ENCODE measurements at places on chromosomes 7 and 10.
A peak's percentile ranks its signal among the peaks of the same experiment; 100 is the strongest.

DNA sequence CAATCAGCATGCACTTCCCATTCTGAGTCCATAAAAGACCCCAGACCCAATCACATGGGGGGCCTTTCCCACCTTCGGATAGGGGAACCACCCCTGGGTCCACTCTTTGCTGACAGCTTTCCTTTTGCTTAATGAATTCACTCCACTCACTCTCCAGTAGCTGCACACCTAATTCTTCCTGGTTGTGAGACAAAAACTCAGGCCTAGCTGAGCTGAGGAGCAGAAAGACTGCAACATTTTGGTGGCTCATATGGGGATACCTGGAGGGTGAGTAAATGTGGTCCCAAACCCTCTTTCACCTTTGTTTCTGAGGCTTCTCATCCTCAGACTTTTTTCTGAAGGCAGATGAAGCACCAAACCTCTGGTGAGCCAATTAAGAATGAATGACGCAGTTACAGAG is 138.1 kb downstream of the WDR11 start:
- DNase-seq: no peak

- no peak for DNase-seq
These were observed 395 bp downstream of the ZNF487 start for GRCh38 chr10:43437141-43437870.

DNA sequence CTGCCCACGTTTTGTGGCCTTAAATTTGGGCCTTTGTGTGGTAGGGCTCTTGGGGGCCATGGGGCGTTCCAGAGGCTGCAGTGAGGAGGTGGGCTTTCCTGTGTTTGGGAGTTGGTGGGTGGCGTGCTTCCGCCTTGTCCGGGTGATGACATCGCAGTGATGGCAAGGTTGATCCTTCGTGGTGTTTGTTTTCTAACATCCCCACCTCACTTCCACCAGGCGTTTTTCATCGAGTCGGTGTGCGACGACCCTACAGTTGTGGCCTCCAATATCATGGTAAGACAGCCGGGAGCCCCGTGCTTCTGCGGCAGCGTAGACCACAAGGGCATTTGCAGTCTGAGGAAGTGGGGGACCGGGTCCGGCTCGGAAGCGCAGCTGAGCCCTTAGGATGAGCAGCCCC is 14.2 kb downstream of the PFKFB3 start:
- DNase-seq: no peak

DNA sequence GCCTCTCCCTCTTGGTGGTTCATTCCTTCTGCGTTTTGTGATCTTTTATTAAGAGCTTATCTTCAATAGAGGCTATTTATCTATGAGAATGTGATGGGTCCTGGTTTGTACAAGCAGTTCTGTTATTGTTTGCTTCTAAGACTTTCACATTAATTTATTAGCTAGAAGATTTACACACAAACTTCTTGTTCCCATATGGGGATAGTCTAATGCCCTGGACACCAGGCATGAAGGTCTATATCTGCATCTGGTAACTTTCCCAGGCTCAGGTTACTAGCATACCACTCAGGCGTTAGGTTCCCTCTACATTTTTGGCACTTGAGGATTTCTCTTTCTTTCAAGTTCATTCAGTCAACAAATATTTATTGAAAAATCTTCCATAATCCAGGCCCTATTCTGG is 7.7 kb downstream of the XPNPEP1 start:
- no peak for DNase-seq

DNA sequence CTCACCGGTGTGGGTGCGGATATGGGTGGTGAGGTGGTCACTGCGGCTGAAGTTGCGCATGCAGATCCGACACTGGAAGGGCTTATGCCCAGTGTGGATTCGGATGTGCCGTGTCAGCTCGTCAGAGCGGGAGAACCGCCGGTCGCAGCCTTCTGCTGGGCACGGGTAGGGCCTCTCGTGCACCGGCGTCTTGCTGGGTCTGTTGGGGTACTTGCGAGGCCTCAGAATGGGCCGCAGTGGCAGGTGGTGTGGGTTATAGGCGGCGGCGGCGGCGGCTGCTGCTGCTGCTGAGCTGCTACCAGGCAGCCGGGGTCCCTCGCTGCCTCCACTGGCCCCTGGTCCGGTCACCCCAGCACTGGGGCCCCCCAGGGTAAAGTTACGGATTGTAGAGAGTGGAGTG is 2.7 kb downstream of the EGR2 start:
- DNase-seq: no peak

GRCh38 chr10:127406018-127406550 is 143.0 kb upstream of the NPS start:
- no peak for DNase-seq

DNA sequence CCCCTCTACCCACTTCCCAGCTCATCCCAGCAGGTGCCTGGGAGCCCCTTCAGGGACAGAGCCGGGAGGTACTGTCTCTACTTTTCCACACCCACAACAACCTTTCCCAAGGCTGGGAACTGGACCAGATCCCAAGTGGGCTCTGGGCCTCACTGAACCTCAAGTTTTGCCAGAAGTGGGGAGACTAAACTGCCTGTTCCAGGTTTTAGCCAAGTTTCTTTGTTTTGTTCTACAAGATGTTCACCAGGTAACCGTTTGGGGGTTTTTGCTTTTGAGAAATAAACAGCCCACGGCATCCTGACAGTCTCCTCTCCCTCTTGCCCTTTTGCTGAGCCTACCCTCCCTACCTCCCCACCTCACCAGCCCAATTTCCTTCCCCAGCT is 10.6 kb upstream of the EMX2 start:
- DNase-seq: no peak

GRCh38 chr7:120838281-120838682 is 19.7 kb downstream of the TSPAN12 start:
- no peak for DNase-seq

- DNase-seq: peak; percentile 66
These were observed 59.2 kb downstream of the OGDH start for GRCh38 chr7:44665531-44666213.

- peak; percentile 78 for DNase-seq
These were observed 69.7 kb upstream of the PLPP4 start for GRCh38 chr10:120387326-120387725.

DNA sequence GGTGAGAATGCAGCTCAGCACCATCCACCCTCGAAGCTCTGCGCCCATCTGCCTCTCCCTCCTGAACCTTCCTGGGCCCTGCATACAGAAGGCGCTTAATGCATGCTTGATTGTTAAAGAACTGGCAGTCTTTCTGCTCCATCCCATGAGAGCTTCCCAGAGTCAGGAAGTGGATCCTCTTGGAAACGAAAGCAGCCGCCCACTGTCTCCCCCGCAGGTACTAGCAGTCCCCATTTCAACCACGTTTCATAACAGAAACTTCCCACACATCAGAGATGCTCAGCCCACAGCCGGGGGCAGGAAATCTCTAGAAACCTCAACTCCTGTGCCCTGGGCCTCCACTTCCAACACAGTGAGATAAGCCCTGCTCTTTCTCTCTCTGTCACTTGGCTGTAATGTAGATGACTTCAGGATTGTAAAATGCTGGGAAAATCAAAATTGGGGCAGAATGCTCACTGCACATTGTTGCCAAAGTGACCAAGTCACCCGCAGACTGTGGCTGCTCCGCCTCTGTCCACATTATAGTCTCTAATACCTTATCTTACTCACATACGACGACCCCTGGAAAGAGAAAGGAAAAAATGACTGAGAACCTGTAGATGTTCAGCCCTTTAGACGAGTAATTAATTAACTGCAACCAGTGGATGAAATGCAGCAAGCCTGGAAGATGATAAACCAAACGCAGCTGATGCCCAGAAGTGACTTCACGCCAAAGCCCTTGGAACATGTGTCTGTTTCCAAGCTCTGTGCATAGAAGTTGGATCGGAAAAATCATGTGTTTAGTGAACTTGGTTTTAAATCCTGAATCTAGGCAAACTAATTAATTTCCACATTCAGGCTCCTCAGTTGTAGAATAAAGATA is 28.5 kb downstream of the GSDME start:
- peak; percentile 43 for DNase-seq

- no peak for DNase-seq
These were observed 100.8 kb downstream of the SFMBT2 start for GRCh38 chr10:7310076-7310475.

DNA sequence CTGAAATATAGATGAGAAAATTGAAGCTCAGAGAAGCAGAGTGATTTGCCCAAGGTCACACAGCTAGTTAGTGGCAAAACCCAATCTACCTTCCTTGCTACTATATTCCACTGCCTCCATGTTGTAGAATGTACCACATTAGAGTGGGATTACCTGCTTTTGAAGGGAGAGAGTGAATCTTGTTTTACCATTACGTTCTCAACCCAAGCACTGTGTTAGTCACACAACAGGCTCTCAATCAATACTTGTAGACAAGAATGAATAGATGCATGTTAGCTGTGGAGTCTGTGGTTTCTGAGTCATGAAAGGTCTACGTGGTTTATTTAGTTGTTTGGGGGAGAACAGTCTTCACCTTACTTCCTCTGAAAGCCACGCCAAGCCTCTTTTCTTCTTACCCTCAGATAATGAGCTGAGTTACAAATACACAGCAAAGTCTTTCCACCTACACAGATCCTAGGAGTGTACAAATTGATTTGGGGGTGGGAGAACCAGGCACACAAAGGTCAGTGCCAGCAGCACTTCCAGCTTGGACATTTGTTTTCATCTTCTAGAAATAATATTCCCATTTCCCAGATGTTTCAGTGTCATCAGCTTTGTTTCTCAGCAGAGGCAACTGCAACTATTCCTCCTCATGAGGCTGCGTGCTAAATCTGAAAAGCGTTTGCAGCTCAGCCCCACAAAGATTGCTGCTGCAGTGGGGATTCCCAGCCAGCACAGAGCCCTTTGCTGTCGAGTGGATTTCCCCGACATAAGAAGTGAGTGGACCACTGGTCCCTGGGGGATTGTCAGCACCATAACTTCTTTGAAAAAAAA is 71.5 kb upstream of the ADO start:
- peak; percentile 95 for DNase-seq

GRCh38 chr7:37399876-37400421 is 48.7 kb downstream of the ELMO1 start:
- DNase-seq: no peak

DNA sequence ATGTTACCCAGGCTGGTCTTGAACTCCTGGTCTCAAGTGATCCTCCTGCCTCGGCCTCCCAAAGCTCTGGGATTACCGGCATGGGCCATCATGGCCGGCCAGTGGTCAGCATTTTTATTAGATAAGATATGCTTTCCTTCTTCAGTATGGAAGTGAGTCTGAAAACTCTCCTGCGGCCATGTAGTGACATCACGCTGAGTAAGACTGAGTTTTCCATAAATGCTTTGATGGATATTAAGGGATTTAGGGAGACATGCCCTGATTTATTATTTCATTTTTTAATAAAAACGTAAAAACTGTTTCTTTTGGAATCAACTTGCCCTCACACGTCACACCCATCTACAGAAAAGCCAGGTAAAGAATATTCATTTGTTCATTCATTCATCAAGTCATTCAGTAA is 48.4 kb downstream of the DYNC1I1 start:
- no peak for DNase-seq

DNA sequence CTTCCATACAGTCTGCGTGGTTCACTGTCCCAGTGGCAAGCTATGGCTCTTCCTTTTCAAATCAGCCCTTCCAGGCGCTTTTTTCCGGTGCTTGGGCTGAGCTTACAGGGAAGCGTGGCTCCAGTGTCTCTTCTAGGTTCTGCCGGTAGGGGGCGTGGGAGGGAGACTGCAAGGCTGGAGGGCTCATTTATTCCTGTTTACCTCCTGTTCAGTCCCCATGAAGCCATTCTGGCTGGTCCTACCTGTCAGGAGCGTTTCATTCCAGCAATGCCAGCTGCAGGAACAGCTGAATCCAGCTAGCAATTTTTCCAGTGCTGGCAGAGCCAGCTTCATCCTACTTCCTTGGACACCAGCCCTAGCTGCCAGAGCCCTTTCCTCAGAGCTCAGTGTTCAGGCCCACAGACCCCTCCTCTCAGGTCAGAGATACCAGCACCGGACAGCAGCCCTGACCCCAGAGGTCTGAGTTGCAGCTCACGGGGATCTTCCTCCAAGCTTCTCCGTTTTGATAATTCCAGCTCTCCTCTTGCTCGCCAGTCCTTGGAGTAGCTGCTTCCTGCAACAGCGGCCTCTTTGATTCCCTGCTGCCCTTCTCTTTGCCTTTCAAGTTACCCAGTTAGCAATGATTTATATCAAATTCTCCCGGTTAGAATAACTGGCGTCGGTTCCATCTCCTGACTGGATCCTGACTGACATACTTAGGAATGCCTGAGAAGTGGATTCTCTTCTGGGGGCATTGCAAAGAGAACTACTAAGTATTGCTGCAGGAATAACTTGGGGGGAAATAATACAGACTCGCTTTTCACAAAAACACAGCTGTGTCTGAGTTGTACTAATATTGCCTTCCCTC is 129.8 kb downstream of the FRMD4A start:
- DNase-seq: no peak

DNA sequence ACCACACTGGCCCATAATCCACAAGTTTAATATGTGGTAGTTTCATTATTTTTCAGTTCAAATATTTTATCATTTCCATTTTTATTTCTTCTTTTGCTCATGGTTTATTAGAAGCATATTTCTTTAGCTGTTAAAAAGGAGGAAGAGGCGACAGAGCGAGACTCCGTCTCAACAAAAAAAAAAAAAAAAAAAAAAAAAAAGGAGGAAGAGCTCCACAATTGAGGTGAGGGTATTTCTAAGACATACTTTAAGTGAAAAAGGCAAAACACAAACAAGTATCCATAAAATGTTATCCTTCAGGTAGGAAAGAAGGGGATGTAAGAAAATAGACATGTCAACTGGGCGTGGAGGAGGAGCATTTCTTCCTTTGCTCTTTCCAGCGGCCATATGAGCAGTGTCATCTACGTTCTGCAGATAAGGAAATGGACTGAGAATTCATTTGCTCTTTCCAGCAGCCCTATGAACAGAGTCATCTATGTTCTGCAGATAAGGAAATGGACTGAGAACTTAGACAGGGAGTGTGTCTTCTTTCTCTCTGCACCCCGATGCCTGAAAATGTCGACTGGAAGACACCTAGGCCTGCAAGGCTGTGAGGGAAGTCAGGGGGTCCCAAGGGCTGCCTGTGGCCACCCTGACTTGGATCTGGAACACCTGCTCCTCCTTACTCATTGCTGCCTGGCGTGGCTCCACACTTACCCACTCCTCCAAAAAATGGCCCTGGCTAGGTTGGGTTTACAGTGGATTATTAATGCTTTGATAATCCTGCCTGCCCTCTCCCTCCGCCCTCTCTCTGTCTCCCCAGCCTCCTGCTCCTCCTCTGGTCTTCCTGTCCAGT is 18.9 kb upstream of the RAMP3 start:
- no peak for DNase-seq

DNA sequence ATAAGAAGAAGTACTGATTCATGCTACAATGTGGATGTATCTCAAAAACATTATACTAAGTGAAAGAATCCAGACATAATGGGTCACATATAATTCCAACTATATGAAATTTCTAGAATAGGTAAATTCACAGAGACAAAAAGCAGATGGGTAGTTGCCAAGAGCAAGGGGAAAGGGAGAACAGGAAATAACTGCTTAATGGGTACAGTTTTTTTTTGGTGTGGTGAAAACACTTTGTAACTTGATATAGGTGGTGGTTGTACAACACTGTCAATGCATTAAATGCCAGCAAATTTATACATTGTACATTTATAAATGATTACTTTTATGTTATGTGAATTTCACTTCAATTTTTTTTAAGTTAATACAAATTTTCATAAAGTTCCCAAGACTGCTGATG is 19.4 kb upstream of the LRRN3 start:
- no peak for DNase-seq

- no peak for DNase-seq
These were observed 15.5 kb downstream of the TAS2R40 start for GRCh38 chr7:143237366-143237765.

Measured in renal cortical epithelial cell (primary cell).